NCI-H187 treated with DMSO at 0.1 percent for 48 hours (cell line): ENCODE measurements at places on chromosomes 1 and 21.

- no peak for DNase-seq
Observed at GRCh38 chr1:41498804-41499203, 14.3 kb upstream of the EDN2 start.

- no peak for DNase-seq
Observed at GRCh38 chr1:153553830-153554541, 4.9 kb upstream of the S100A3 start.

- no peak for DNase-seq
Observed at GRCh38 chr21:29217818-29218291, 80.9 kb upstream of the BACH1 start.

DNA sequence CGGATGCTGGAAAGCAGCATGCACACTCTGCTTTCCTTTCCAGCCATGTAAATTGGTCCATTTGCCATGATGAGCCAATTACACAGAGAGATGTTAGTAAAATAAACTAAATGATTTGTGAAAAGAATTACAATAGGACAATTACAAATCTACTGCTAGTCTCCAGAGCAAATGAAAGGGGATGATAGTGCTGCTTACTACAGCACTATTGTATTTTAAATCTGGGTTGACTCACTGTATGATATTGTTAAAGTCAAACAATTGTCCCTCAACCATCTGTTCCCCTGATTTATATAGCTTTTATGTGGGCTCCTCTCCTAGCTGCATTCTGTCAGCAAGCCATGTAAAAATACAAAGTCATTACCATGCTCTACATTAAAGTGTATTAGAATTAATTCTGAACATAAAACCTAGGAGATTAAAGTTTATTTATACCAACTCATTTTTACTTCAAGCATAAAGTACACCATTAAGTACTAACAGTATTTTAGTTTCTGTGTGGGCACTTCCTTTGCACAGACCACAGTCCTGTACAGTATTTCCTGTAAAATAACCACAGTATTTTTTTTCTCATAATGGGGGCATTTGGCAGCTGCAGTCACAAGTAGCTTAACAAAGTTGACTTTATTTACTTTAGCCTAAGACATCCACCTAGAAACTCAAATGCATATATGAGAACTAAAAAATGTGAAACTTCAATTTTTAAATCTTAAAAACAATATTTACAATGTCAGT is 135.8 kb downstream of the VAV3 start:
- DNase-seq, result no peak

DNA sequence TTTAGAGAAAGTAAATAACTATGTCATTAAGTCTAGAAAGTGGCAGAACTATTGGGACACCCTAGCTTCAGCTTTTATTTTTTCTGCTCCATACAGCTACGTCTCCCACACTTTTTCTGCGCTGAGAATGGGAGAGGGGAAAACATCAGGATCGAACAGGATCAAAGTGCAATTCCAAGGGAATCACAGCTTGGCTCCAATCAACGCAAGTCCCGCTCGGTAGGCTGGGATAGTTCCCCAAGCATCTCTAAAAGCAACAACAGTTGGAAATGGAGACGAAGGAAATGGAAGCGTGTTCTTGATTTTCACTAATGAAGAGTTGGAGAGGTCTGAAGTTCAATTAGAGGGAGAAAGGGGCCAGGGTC is 536 bp downstream of the HMGCL start:
- DNase-seq, result no peak

DNA sequence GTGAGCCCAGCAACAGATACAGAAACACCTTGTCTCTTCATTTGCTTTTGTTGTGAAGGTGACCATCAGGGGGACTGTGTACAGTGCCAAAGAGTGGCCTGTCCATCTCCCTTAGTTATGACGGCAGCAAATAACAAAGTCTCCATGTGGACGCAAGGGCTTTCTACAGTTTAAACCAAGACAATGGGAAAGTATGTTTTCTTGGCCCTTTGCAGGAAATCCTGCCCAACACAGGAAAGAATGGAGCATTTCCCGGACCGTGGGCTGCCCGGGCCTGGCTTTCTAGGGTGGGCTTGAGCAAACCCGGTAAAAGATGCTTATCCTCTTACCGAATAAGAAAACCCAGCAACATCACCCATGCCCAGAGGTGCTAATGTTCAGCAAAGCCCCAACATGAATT is 87.3 kb downstream of the ZBTB18 start:
- no peak for DNase-seq

- DNase-seq, result no peak
Observed at GRCh38 chr1:89556726-89557444, 32.3 kb downstream of the LRRC8B start.

- no peak for DNase-seq
Observed at GRCh38 chr1:110155878-110156522, 5.7 kb downstream of the SLC6A17 start.

DNA sequence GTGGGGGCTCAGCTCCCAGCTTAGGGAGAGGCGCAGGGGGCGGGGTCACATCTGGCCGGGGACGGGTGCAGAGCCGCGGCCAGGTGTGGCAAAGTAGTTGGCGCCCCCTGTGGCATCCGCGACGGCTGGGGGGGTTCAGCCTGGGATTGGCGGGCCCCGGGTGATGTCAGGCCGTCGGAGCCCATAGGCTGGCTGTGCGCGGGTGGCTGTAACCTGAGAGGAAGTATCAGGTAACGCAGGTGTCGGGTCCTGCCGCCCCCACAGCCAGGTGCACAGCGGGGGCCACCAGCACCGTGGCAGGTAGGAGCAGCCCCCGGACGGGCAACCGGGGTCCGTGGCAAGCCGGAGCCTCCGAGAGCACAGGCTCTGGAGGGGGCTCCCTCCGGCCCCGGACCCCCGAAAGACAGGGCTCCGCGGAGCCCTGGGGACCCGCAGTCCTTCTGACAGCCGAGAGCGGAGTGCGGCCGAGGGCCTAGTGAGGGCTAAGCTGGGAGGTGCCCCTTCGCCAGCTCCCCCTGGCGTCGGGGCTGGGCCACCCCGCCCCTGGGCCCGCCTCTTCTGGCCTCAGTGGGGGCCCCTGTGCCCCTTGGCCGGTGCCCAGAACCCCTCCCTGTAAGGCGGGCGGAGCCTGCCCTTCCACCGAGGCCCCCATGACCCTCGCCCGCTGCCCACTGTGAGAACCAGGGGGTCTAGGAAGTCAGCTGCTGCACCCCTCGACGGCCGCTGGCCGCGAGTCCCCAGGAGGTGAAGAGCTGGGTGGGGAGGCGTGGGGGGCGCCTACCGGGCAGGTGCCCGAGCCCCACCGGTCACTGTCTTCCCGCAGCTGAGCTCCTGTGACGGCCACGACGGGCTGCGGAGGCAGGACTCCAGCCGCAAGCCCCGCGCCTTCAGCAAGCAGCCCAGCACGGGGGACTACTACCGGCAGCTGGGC is 17.9 kb downstream of the TNFRSF25 start:
- DNase-seq, result no peak

- no peak for DNase-seq
Observed at GRCh38 chr1:10867914-10868598, 71.6 kb upstream of the CASZ1 start.

DNA sequence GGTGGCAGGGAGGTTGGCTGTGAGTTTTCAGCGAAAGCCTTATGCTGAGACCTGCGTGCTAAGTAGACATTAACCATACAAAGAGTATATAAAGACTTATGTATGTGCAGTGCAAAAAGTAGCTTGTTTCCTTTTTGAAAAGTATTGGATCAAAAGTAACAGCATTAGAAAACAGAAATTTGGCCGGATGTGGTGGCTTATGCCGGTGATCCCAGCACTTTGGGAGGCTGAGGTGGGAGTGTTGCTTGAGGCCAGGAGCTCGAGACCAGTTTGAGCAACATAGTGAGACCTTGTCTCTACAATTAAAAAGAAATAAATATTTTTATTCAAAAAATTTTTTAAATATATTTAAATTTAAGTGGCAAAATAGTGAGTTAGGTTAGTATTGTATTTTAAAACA is 2.2 kb downstream of the RPAP2 start:
- no peak for DNase-seq

DNA sequence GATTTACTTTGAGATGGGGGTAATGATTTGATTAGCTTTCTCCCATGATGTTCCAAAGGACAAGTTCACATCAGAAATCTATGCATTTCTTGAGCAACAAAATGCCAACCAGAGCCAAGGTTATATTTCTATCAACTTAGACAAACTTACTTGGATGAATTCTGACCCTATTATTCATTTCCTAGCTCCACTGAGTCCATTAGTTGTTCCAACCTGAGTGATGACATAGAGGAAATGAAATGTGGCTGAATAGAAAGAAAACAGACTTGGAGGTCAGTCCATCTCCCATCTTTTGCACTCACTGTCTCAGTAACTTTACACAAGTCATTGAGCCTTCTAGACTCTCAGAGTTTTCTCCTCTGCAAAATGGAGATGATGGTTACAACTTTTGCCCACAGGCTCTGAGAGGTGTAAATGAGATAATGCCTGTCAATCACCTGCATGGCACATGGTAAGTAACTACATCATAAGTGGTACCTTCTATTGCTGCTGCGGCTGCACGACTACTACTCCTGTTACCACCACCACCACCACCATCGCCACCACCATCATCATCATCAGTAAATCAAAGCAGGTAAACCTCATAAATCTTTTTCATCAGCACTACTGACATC is 98.2 kb downstream of the PTPN14 start:
- DNase-seq, result no peak

DNA sequence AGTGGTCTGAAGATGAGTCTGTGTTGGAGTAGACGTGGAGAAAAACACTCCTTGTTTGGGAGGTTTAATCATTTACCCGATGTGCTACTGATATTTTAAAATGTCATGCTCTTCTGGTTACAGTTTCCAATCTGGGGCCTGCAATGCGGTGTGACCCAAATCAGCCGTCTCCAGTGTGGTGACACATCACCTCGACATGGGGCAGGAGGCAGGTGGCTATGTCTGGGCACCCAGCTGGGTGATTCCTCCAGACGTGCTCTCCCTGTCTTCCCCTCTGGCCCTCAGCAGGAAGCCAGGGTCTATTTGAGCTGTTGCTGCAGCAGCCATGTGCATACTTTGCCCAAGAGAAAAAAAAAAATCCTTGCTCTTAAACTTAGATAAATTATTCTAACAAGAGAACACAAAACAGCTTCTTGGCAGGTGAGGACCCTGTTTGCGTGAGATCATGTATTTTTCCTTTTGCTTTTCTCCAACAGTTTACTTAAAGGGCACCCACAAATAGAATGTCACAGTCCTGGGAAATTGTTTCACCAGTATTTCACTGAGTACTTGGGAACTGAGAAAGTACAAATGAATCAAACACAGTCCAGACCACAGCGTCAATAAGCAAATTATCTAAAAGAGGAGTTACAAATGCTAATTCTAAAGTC is 38.9 kb upstream of the MAP10 start:
- no peak for DNase-seq

GRCh38 chr1:199667089-199667488 is 360.4 kb upstream of the NR5A2 start:
- no peak for DNase-seq

DNA sequence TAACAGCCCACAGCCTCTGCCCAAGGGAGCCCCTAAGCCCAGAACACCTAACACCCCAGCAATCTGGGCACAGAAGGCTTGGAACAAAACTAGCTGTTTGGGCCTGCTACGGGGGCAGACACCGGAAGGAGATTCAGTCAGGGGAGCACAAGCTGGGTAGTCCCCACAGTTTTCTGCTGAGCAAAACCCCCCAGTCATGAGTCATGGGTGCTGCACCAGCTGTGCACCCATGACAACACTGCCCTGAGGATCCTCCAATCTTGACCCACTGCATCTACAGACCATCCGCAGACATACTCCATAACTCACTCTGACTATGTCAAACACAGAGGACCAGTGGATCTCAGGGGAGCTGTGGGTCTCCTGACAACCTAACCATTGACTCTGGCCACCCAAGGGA is 105.1 kb downstream of the LRIG2 start:
- DNase-seq, result no peak

DNA sequence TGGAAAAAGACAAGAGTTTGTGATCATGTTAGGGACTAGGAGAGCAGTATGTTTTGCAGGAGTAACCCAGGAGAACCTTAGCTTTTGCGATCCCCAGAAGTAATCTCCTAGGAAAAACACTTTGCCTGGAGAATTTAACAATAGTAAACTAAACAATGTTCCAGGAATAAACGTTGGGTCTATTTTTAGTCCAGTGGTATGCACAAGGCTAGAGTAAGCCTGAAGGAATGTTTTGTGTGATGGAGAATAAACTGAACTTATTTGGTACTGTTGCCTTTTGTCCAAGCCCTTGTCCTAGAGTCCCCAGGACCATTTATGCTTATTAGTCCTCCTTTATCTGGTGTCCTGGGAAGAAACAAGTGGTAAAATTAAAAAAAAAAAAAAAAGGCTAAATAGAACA is 28.7 kb upstream of the RGS5 start:
- DNase-seq, result no peak

- DNase-seq, result no peak
Observed at GRCh38 chr1:185348985-185349384, 31.9 kb upstream of the IVNS1ABP start.

- DNase-seq, result no peak
Observed at GRCh38 chr1:53461323-53462044, 2.3 kb downstream of the DMRTB1 start.

DNA sequence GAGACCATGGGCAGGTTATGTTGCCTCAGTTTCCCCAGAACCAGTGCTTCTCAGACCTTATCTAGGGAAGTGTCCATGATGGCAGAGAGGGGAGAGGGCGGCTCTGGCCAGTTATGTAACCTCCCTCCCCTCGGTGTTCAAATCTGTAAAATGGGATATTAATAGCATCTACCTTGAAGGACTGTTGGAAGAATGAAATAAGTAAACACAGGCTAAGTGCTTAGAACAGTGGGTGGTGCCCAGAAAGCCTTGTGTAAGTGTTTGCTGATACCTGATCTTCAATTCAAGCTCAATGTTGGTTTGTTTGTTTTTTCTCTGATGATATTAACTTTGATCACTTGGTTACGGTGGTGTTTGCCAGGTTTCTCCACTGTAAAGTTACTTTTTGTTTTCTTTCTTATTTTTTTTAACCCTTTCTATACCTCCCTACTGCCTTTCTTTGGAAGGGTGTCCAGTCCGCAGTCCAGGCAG is 34.9 kb downstream of the EPHA2 start:
- peak; percentile 45 for DNase-seq

DNA sequence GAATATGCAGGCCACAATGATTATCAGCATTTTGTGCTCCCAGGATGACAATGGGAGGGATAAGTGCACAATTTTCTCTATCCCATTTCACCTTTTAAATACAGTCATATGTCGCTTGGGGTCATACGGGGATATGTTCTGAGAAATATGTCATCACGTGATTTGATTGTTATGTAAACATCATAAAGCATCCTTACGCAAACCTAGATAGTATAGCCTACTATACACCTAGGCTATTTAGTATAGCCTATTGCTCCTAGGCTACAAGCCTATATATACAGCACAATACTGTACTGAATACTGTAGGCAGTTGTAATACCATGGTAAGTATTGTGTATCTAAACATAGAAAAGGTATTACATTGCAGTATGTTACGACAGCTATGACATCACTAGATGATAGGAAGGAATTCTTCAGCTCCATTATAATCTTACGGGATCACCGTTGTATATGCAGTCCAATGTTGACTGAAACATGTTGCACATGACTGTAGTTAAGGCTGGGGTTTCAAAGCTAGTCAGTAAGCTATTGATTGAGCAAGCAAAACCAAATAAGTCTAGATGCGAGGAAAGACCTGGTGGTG is 18.9 kb downstream of the RUSC1 start:
- DNase-seq, result no peak

GRCh38 chr1:77126307-77126706 is 92.9 kb downstream of the PIGK start:
- no peak for DNase-seq

GRCh38 chr1:95893921-95894320 is 659.9 kb downstream of the RWDD3 start:
- DNase-seq, result no peak

- no peak for DNase-seq
Observed at GRCh38 chr1:83058327-83058726, 940.6 kb downstream of the TTLL7 start.
